Globus pallidus (tissue), 1 donor: ENCODE measurements at places on chromosomes 13 and 19.

DNA sequence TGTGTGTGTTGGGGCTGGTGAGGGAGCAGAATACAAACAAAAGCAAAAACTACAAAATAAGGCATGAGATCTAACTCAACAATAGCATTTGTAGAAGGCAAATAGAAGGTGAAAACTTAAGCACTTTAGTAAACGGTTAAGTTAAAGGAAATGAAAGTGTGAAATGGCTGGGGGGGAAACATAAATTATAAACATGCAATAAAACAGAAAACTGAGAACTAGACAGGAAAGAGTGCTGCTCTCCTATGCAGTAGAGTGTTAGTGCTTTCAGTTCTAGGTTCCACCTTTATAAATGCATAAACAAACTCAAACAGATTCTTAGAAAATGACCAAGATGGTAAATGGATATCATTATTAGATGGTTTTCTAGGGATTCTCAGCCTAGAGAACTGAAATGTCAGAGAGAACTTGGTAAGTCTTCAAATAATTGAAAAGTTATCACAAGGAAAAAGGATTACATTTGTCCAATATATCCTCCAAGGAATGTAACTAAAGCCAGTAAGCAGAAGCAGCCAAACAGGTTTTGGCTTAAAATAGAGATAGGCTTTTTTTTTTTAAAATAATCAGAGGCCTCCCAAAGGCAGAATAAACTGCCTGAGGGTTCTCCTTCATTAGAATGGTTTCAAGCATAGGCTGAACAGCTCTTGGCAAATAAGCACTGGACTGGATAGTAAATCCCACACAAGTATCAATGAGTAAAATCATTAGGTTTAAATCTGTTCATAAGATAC is 23.3 kb downstream of the RBM26 start:
- DNase-seq: no peak

DNA sequence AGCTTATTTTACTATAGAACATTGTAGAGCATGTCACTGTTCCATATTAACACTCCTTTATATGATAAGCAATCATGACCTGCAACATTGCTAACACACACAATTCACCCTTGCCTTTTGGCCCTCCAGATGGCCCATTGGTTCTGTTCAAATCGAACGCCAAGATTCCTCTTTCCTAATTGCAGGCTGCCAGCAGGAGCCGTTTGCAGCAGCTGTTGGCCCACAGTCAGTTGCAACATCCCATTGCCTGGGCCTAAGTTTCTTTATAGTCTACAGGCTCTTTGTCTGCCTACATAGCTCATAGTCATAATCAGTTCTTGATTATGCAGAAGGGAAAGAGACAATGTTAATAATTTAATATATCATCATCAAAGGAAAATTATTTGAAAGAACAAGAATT is 37.6 kb downstream of the KCTD12 start:
- no peak for DNase-seq

DNA sequence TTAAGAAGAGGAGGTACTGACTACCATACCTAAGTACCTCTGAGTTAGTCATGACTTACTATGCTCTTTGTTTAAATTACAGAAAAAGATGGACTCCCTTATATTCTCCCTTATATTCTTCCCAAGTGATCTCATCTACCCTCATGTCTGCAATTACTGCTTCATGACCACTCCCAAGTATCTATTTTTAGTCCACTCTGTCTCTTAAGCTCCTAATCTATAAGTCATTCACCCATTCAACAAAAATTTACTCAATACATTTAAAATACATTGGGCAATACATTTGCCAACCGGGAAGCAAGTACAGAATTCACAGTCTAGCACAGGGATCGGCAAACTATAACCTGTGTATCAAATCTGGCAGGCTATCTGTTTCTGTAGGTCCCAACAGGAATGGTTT is 42.6 kb downstream of the KPNA3 start:
- DNase-seq: no peak

GRCh38 chr19:56332695-56333094 is 18.1 kb upstream of the ZSCAN5A start:
- DNase-seq: no peak

GRCh38 chr13:50910485-50910805 is 854 bp downstream of the RNASEH2B start:
- no peak for DNase-seq
